ENCODE measurements at places on chromosomes 1 and 21. TPM values are rescaled to one million over a fixed set of nuclear protein-coding genes. Genes with fewer than 3 reads are reported as not detected.

The FAM167B gene
- polyA plus RNA-seq = not detected

The CYP4X1 gene
- 1.2 TPM for polyA plus RNA-seq

The TTLL7 gene
- polyA plus RNA-seq = 8.1 TPM

The FCGR3A gene
- polyA plus RNA-seq = not detected

The ADORA1 gene
- 0.10 TPM for polyA plus RNA-seq

GRCh38 chr1:226733304-226733703 is 5.8 kb downstream of the ITPKB start:
- H3K36me3 ChIP-seq = peaks cover 7% of the 10 kb centered on the region
- DNase-seq = no peak
- H3K27ac ChIP-seq = no peak overlapping the region
- no peaks in the 10 kb centered on the region for H3K4me1 ChIP-seq

DNA sequence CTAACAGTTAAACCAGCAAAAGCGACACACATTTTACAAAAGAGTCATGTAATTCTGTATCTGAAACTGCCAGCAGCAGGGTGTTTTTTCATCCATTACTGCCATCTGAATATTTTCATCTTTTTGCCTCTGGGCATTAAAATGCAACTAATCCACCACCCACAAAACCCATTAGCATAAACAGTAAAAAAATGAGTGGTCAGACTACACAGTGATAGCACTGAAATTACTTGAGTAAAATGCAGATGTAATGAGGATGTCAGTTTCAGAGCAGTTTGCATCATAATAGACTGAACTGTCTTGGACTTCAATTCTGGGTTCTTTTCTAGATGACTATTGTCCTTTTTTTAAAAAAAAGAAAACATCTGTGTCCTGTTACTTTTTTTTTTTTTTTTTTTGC is 132.3 kb downstream of the GABPA start:
- no peak for DNase-seq
- no peaks in the 10 kb centered on the region for H3K27me3 ChIP-seq
- H3K4me1 ChIP-seq = no peaks in the 10 kb centered on the region

DNA sequence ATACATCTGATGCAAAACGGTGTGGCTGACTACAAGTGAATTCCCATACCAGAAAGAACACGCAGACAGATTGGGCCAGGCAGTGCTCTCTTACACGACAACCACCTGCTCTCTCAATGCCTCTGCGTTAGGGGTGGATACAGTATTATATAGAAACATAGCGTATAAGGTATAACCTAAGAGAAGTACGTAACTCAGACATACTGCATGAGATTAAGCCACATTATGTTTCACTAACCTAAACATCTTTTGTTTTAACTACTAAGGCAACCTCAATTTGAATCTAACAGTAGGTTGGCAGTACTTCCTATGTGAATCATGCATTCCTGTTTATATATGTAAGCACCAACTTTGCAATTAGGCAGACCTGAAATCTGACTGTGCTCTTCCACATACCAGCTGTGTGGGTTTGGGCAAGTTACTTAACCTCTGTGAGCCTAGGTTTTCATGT is 58.1 kb upstream of the COA6 start:
- H3K36me3 ChIP-seq = no peaks in the 10 kb centered on the region
- peaks cover 50% of the 10 kb centered on the region for H3K4me1 ChIP-seq
- H3K27me3 ChIP-seq = no peaks in the 10 kb centered on the region

- no peak for DNase-seq
- H3K4me3 ChIP-seq = no peak overlapping the region
- H3K27me3 ChIP-seq = no peaks in the 10 kb centered on the region
- H3K27ac ChIP-seq = no peak overlapping the region
- H3K4me1 ChIP-seq = no peaks in the 10 kb centered on the region
- no peaks in the 10 kb centered on the region for H3K36me3 ChIP-seq
Measured at GRCh38 chr1:246117066-246117791, 389.9 kb downstream of the SMYD3 start.

- no peak overlapping the region for H3K4me3 ChIP-seq
Measured at GRCh38 chr1:48923116-48923515, 146.4 kb upstream of the BEND5 start.

DNA sequence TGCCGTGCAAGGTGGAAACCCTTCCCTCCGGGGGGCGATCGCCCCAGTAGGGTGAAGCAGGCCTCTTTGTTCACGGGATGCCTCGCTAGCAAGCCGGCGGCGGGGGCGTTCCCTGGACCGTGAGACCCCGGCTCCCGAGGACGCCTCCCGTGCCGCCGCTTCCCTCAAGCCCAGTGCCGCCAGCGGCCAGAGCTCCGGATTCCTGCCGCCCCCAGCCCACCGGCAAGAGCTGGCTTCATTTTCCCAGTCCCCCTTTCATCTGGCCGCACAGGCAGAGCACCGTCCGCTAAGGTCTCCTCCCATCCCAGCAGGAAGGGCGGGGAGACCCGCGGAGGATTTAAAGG is 16.3 kb downstream of the IER5 start:
- peaks cover 61% of the 10 kb centered on the region for H3K4me1 ChIP-seq
- H3K4me3 ChIP-seq = peak overlapping the region; percentile 77
- DNase-seq = no peak
- H3K36me3 ChIP-seq = no peaks in the 10 kb centered on the region
- H3K27me3 ChIP-seq = no peaks in the 10 kb centered on the region
- peak overlapping the region; percentile 65 for H3K27ac ChIP-seq

GRCh38 chr1:190578526-190578925 is 100.9 kb upstream of the BRINP3 start:
- no peaks in the 10 kb centered on the region for H3K4me1 ChIP-seq
- no peaks in the 10 kb centered on the region for H3K27me3 ChIP-seq
- H3K4me3 ChIP-seq = no peak overlapping the region
- no peak for DNase-seq
- H3K27ac ChIP-seq = no peak overlapping the region

- peaks cover 54% of the 10 kb centered on the region for H3K4me1 ChIP-seq
- H3K36me3 ChIP-seq = no peaks in the 10 kb centered on the region
- no peak for DNase-seq
- H3K27ac ChIP-seq = peak overlapping the region; percentile 98
Measured at GRCh38 chr1:32989160-32990050, 24.8 kb upstream of the RNF19B start.

GRCh38 chr1:160620942-160621632 is 25.8 kb downstream of the SLAMF1 start:
- no peaks in the 10 kb centered on the region for H3K4me1 ChIP-seq
- H3K4me3 ChIP-seq = no peak overlapping the region
- H3K27ac ChIP-seq = no peak overlapping the region
- H3K27me3 ChIP-seq = peaks cover 1% of the 10 kb centered on the region
- H3K36me3 ChIP-seq = no peaks in the 10 kb centered on the region
- no peak for DNase-seq

- no peak overlapping the region for H3K4me3 ChIP-seq
- DNase-seq = no peak
- H3K27me3 ChIP-seq = no peaks in the 10 kb centered on the region
- peaks cover 33% of the 10 kb centered on the region for H3K4me1 ChIP-seq
Measured at GRCh38 chr1:151860504-151861187, 7.1 kb upstream of the THEM5 start.

GRCh38 chr1:152185544-152186391 is 26.7 kb upstream of the RPTN start:
- peak overlapping the region; percentile 11 for H3K27ac ChIP-seq
- H3K36me3 ChIP-seq = no peaks in the 10 kb centered on the region
- DNase-seq = no peak

GRCh38 chr1:239912471-239912870 is 179.2 kb upstream of the FMN2 start:
- no peaks in the 10 kb centered on the region for H3K27me3 ChIP-seq
- no peak overlapping the region for H3K4me3 ChIP-seq
- H3K27ac ChIP-seq = no peak overlapping the region
- H3K36me3 ChIP-seq = no peaks in the 10 kb centered on the region
- no peaks in the 10 kb centered on the region for H3K4me1 ChIP-seq
- no peak for DNase-seq

- no peaks in the 10 kb centered on the region for H3K4me1 ChIP-seq
- no peaks in the 10 kb centered on the region for H3K36me3 ChIP-seq
- H3K27me3 ChIP-seq = no peaks in the 10 kb centered on the region
- H3K4me3 ChIP-seq = no peak overlapping the region
Measured at GRCh38 chr1:29832936-29833335, 596.6 kb downstream of the PTPRU start.

GRCh38 chr1:113940365-113941244 is 11.5 kb downstream of the HIPK1 start:
- H3K4me1 ChIP-seq = no peaks in the 10 kb centered on the region
- peaks cover 13% of the 10 kb centered on the region for H3K36me3 ChIP-seq
- H3K4me3 ChIP-seq = no peak overlapping the region
- no peak for DNase-seq
- no peaks in the 10 kb centered on the region for H3K27me3 ChIP-seq

DNA sequence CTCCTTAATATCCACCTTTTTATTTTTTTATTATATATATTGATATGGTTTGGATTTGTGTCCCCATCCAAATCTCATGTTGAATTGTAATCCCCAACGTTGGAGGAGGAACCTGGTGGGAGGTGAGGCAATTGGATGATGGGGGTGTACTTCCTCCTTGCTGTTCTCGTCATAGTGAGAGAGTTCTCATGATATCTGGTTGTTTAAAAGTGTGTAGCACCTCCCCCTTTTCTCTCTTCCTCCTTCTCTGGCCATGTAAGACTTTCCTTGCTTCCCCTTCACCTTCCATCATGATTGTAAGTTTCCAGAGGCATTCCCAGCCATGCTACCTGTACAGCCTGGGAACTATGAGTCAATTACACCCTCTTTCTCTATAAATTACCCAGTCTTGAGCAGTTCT is 22.7 kb upstream of the CCSAP start:
- H3K27me3 ChIP-seq = peaks cover 7% of the 10 kb centered on the region
- no peak overlapping the region for H3K4me3 ChIP-seq
- no peak overlapping the region for H3K27ac ChIP-seq
- DNase-seq = no peak
